ENCODE measurements at places on chromosomes 7 and 10. TPM values are rescaled to one million over a fixed set of nuclear protein-coding genes. Genes with fewer than 3 reads are reported as not detected.

HECW1 gene
- total RNA-seq, result 9.2 TPM

PTN gene
- total RNA-seq, result 73.8 TPM

VWDE gene
- total RNA-seq, result 3.1 TPM

SERPINE1 gene
- 3.4 TPM for total RNA-seq

KIAA1217 gene
- 103 TPM for total RNA-seq

IL6 gene
- total RNA-seq, result 0.64 TPM

WDFY4 gene
- 6.4 TPM for total RNA-seq

TMEM213 gene
- total RNA-seq, result 43.8 TPM

MNX1 gene
- 0.18 TPM for total RNA-seq

TUBB8 gene
- total RNA-seq, result 0.12 TPM

IFIT1 gene
- total RNA-seq, result 18.9 TPM

PILRA gene
- 6.1 TPM for total RNA-seq

PHKG1 gene
- 29.3 TPM for total RNA-seq

SLC16A9 gene
- total RNA-seq, result 15.4 TPM

OPN1SW gene
- not detected for total RNA-seq

ASB10 gene
- total RNA-seq, result 3.4 TPM

CFAP58 gene
- total RNA-seq, result 0.35 TPM

ZNF12 gene
- 27.8 TPM for total RNA-seq

SPDYE2B gene
- total RNA-seq, result not detected

SKIDA1 gene
- total RNA-seq, result 7.5 TPM

STK31 gene
- total RNA-seq, result 0.64 TPM

SMKR1 gene
- total RNA-seq, result 0.53 TPM

UNCX gene
- total RNA-seq, result 7.5 TPM

SPDYE2 gene
- total RNA-seq, result not detected

AKR1C3 gene
- 25.2 TPM for total RNA-seq

TET1 gene
- total RNA-seq, result 16.5 TPM

UCMA gene
- not detected for total RNA-seq

GSTO2 gene
- 13.5 TPM for total RNA-seq

CYP3A7 gene
- 0.35 TPM for total RNA-seq

PDAP1 gene
- 17.2 TPM for total RNA-seq

AGR3 gene
- total RNA-seq, result 1.1 TPM

Data from metanephros (tissue), 2 donors.